ENCODE measurements at places on chromosomes 12 and 14.

GRCh38 chr12:107461222-107461975 is 224.2 kb upstream of the PWP1 start:
- DNase-seq = no peak

GRCh38 chr12:103011974-103012763 is 54.7 kb downstream of the ASCL1 start:
- no peak for DNase-seq

DNA sequence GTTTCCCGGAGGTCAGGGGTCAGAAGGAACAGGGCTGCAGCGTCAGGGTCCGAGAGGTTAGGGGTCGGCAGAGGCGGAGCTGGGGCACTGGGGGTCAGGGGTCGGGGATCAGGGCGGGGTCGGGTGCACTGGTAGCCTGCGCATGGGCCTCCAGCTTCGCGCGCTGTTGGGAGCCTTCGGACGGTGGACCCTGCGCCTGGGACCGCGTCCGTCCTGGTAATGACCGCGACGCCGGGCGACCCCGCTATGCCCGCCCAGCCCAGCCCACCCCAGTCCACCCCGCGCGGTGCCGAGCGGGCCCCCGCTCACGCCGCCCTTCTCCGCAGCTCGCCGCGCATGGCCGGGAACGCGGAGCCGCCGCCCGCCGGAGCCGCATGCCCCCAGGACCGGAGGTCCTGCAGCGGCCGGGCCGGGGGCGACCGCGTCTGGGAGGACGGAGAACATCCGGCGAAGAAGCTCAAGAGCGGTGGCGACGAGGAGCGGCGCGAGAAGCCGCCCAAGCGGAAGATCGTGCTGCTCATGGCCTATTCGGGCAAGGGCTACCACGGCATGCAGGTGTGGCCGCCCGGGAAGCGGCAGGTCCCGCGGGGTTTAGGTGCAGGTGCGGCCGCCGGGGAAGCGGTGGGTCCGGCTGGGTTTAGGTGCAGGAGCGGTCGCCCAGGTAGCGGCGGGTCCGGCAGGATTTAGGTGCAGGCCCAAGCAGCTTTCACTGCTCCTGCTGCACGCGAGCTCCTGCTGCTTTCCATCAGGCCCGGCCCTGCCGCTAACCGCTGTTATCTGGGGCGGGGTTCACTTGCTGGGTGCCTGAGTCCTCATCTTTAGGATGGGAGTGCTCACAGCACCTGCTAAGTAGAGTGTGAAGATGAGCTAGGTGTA is 743 bp downstream of the PUS1 start:
- no peak for DNase-seq

- no peak for DNase-seq
Observed at GRCh38 chr14:96638041-96638855, 136.1 kb downstream of the PAPOLA start.

DNA sequence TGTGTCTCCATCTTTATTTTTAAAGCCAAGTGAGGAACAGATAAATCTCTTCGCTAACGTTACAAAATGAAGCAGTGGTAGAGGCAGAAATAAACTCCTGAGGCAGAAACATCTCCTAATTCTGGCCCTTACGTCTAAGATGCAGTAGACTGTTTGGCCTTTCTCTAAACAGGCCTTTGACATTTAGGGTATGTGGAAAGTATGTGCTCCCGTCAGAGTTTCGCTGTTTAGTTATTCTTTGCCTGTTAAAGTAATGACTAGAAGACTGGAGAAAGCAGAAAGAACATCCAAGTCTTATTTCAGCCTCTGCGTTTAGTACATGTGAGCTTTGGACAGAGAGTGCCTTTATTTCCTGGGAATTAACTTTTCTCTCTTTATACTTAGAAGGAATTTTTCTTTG is 216.6 kb downstream of the RAD51B start:
- DNase-seq = no peak

DNA sequence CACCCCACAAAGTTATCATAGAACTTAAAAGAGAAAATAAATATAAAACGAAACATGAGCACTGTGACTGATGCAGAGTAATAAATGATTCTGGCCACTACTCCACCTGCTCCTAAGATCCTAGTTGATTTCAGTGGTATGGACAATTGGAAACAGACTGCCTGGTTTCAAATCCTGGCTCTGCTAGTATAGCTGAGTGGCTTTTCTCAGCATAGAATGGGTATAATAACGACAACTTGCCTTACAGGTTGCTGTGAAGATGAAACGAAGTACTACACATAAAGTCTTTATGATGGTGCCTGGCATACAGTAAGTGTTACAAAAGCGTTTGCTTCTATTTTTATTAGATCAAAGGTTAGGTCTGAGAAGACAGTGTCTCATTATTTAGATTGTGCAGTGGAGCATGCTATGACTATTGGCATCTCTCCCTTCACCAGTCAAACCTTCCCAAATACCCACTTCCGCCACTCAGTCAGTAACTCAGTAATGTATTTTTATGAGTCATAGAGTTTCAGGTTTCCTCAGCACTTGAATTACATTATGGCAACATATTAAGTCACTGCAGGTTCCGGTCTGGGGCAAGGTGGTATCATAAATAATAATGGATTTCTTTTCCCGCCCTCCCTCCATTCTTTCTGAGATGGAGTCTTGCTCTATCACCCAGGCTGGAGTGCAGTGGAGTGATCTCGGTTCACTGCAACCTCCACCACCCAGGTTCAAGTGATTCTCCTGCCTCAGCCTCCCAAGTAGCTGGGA is 29.7 kb upstream of the NR2C1 start:
- no peak for DNase-seq
